ENCODE measurements at places on chromosomes 7 and 10.

DNA sequence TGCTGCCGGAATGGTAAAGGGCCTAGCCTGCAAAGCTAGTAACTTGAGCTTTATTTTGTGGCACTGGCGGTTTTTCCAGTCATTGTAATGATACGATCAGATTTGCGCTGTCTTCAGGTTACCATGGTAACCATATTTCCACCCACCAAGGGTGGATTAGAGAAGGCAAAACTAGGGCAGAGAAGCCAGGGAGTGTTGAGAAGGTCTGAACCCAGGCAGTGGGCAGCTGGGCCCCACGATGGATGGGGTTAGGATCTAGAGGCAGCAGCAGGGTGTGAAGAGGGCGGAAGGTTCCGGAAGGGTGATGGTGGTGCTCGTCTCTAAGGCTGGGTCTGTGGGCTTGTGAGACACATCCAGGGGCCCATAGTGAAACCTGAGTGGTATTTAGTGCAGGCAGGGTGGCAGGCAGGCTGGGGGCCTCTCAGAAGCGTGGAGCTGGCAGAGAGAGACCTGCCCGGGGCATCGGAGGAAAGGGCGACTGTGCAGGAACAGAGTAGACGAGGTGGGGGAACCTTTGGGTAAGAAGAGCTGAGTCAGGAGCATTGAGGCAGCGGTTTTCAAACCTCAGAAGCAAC lies 87.9 kb upstream of the GTF2I start:
- no peak for DNase-seq

- no peak for DNase-seq
Measured at GRCh38 chr10:76558996-76559891, 1078.4 kb downstream of the KCNMA1 start.

- DNase-seq: no peak
Measured at GRCh38 chr10:25280076-25280475, 105.3 kb downstream of the GPR158 start.

DNA sequence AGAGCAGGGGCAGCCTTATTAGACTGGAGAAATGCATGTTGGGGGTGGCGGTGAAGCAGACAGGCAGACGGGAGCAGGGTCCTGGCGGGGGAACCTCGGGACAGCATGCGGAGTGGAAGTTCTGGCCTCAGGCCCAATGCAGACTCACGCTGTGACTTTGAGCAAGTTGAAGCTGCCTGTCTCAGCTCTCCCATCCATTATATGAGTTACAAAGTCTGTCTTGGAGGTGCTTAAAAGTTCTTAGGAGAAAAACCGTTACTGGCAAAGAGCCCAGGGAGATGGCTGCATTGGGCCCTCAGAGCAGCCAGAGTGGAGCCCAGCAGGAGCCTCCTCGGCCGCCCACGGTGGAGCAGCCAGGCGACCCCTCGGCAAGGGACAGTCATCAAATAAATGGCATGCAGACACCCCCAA lies 509.5 kb downstream of the PLXNA4 start:
- no peak for DNase-seq

- no peak for DNase-seq
Measured at GRCh38 chr7:95950698-95951097, 178.3 kb downstream of the DYNC1I1 start.

GRCh38 chr10:93081834-93082233 lies 8.1 kb downstream of the CYP26A1 start:
- DNase-seq: no peak

DNA sequence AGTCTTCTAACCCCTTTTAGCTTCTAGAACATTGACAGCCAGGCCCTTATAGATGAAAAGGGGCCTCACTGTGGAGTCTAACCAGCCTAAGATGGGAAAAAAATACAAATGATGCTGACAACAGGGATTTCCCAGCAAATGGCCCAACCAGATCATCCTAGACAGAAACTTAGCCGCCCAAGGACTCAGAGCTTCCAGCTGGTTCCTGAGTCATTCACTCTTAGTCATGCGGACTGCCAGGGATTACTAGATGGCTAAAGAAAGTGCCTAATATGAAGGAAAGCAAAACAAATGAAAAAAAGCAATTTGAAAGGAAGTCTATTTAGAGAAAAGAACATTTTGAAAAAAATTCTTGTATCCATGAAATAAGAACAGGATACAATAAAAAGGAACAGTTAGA lies 23.7 kb downstream of the TSPAN14 start:
- DNase-seq: no peak

GRCh38 chr10:80136134-80136571 lies 3.6 kb downstream of the PLAC9 start:
- DNase-seq: no peak

DNA sequence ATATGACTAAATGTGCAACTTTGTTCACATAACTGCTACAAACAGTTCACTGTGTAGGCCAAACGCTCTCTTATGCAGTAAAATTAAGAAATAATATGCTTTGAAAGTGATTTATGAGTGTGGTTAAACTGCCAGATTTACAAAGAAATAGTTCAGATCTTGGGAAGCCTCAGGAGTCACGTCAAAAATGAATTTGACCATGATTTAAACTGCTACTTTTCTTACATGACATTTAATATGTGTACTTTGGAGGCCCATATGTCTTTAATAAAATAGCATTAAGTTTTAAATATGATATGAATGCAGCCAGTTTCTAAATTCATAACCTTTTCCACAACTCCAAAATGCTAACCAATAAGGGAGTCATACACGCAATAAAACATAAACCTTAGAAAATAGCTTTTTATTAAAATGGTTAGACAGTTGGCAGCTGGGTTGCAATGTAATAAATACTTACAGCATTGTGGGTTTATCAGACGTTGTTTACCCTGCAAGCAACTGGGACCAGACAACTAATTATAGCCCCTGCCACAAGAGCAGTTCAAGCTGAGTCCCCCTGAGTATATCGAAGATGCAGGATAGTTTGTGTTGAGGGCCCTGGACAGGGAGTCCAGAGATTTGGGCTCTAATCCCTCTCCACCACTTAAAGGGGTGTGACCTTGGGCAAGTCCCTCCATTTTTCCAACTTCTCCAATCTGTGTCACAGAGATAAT lies 640.4 kb downstream of the LRMDA start:
- no peak for DNase-seq

GRCh38 chr10:44143556-44143955 lies 241.3 kb downstream of the CXCL12 start:
- no peak for DNase-seq

DNA sequence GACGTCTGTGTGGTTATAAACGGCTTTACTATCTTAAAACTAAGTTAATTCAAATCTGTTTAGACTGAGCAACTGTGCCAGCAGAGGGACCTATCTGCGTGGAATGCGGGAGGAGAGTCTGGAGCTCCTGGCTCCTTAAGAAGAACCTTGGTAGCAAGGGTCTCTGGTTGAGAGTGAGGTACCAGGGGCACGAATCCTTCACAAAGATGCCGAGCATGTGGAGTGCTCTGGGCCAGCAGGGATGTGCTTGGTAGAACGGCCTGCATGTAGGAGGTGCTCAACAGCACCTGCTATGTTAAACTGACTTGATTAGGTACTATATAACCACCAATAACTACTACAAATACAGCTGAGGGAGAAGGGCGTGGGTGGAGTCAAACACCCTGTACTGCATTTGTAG lies 102.6 kb downstream of the VIPR2 start:
- DNase-seq: no peak

GRCh38 chr7:87507446-87507845 lies 32.0 kb upstream of the ABCB4 start:
- DNase-seq: no peak

DNA sequence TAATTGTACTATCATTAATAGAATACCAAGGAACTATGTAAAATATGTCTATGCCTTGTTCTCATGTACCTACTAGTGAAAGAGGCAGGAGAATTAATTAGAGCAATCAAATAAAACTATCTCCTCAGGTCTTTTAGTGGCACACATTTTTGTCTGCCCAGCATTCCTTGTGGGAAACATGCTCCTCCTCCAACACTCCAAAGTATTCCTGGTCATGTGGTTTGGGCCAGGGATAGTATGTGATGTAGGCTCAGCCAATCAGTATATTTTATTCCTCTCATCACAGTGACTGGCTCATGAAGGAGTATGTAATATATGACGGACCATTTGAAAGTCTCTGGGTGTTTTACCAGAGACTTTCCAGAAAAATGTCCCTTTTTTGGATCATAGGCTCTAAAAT lies 16.7 kb upstream of the SYPL1 start:
- no peak for DNase-seq

- no peak for DNase-seq
Measured at GRCh38 chr7:155593461-155594162, 47.3 kb upstream of the CNPY1 start.

- peak; percentile 18 for DNase-seq
Measured at GRCh38 chr7:636396-636795, 90.1 kb upstream of the DNAAF5 start.

DNA sequence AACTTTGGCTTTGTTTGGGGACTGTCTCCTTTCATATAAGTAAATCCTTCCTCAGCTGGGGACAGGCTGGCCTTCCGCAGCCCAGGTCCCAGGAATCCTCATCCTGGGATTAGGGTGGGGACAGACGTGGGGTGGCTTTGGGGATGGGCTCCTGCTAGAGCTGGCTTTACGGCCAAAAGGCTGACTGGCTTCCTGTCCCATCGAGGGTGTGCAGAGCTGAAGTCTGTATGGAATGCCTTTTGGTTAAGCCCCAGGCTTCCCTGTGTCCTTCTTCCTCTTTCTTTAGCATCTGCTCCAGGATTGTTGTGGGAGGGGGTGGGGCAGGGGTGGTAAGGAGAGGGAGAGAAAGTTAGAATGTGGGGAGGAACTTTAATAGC lies 59.4 kb upstream of the AQP1 start:
- no peak for DNase-seq

GRCh38 chr10:23157691-23158369 lies 34.3 kb upstream of the PTF1A start:
- DNase-seq: no peak

GRCh38 chr7:10507032-10507431 lies 466.6 kb upstream of the PHF14 start:
- DNase-seq: no peak

- DNase-seq: no peak
Measured at GRCh38 chr10:126250045-126250444, 138.2 kb downstream of the ADAM12 start.

GRCh38 chr7:47982610-47983009 lies 3.2 kb upstream of the HUS1 start:
- no peak for DNase-seq

Data from activated CD8-positive, alpha-beta memory T cell treated with anti-CD3 and anti-CD28 coated beads for 4 hours (primary cell).